Fibroblast of skin of right biceps (primary cell): ENCODE measurements at places on chromosomes 13 and 19.
A peak's percentile ranks its signal among the peaks of the same experiment; 100 is the strongest.

- no peak for DNase-seq
Observed at GRCh38 chr13:79448413-79448812, 32.5 kb upstream of the NDFIP2 start.

DNA sequence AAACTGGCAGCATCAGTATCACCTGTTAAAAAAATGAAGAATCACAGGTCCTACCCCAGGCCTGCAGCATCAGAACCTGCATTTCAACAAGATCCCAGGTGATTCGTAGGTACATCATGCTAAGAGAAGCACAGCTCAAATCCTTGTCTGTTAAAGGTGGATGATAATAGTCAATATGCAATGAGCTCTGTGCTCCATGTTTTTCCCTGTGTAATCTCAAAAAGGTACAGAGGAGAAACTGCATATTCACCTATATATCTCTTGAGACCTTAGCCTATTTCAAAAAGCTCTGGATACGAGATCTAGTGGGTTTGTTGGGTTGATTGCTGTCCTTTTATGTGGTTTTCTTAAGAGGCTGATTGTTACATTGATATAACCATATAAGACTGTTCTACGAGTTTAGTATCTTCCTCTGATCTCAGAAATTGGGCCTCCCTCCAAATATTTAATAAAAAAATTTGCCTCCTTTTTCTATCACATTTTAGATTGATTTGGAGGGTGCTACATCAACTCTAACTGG, 148.9 kb downstream of the DCT start:
- DNase-seq: no peak

DNA sequence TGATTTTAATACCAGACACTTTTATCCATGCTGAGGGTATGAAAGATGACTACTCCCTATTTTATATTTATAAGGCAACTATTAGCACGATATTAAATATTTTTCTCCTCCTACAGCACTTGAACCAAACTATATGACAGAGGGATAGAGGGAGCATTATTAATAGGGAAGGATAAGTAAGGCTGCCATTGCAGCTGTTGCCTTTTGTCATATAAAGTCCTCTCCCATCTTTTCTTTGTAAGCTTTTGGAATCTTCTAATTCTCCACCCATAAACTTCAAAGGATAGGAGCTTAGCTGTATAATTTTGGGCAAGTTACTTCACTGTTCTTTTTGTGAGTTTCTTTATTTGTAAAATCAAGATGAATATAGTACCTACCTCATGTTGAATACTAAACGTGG, 95.4 kb downstream of the ZMYM2 start:
- no peak for DNase-seq

GRCh38 chr19:17454576-17455071, 6.1 kb downstream of the NXNL1 start:
- DNase-seq: no peak

- DNase-seq: peak; percentile 87
Observed at GRCh38 chr13:27403203-27403678, 21.2 kb upstream of the GTF3A start.

- DNase-seq: no peak
Observed at GRCh38 chr19:6161271-6161850, 25.9 kb downstream of the ACSBG2 start.

- no peak for DNase-seq
Observed at GRCh38 chr19:2048104-2048958, 2.7 kb downstream of the MKNK2 start.

DNA sequence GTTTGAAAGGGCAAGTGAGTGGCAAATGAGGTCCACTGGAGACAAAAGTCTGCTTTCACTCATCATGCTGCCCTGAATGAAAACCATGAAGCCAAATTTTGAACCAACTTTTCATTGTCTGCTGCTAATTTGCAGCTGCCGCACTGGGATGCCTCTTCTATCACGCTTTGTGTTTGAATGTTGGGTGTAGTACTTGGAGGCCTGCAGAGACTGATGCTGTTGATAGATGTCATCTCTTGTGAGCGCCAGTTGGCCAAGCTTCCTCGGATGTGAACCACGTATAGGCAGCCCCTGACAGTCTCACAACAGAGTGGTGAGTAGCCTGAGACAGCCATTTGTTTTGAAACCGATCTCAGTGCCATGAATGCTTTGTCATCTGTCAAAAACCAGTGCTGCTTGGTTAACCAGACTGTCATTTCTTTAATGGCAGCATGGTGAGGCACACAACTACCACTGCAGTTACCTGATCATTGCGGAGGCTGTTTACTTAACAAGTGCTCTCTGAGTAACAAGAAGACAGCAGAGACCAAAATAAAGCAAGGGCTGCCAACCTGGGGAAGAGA, 31.2 kb upstream of the SLC10A2 start:
- DNase-seq: no peak

- peak; percentile 51 for DNase-seq
Observed at GRCh38 chr13:98274921-98275487, 97.9 kb upstream of the RNF113B start.

- DNase-seq: no peak
Observed at GRCh38 chr19:6590827-6591319, at the start of gene CD70. Gene CD70 (minus strand): TSS chr19:6591150. CDS start chr19:6591002, 148 bp downstream.

- DNase-seq: no peak
Observed at GRCh38 chr13:20258963-20259288, 26.8 kb upstream of the GJB6 start.

DNA sequence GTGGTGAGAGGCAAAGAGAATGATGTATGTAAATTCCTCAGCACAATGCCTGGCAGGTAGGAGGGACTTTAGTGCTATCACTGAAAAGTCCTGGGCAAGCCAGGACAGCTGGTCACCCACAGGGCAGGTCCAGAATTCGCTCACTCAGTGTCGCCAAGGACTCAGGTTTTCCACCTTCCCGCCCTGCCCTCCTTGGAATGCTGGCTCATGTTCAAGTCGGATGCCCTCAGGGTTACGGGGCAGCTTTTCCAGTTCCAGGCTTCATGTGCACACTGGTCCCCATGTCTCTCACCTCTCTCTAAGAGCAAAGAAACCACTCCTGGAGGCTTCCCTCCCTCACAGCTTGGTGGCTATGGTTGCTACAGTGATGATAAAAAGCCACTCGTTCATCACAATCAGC, 24.8 kb upstream of the NAXD start:
- DNase-seq: no peak
